ENCODE measurements at places on chromosomes 16 and 17.

- no peak for DNase-seq
Measured at GRCh38 chr16:59216291-59216690, 482.2 kb upstream of the GOT2 start.

DNA sequence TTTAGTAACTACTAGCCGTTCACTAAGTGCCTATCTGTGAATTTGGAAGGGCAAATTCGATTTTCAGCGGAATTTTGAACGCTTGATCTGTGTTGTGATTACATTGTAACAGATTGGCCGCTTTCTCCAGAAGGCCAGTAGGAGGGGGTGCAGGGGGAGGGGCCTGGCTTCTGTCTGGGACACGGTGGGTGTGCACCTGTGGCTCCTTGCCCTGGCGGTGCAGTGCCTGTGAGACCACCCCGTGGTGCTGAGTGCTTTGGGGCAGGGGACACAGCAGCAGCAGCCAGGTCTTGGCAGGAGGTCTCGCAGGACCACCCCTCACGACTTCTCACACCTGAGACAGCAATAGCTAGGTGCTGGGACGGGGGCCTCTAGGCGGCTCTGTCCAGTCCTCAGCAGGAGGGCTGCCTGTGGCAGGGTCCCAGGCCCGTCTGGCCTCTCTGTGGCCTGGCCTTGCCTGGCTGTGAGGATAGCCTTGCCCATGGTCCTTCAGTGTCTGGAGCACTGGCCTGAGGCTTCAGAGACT, 1.8 kb downstream of the UBE2I start:
- no peak for DNase-seq

DNA sequence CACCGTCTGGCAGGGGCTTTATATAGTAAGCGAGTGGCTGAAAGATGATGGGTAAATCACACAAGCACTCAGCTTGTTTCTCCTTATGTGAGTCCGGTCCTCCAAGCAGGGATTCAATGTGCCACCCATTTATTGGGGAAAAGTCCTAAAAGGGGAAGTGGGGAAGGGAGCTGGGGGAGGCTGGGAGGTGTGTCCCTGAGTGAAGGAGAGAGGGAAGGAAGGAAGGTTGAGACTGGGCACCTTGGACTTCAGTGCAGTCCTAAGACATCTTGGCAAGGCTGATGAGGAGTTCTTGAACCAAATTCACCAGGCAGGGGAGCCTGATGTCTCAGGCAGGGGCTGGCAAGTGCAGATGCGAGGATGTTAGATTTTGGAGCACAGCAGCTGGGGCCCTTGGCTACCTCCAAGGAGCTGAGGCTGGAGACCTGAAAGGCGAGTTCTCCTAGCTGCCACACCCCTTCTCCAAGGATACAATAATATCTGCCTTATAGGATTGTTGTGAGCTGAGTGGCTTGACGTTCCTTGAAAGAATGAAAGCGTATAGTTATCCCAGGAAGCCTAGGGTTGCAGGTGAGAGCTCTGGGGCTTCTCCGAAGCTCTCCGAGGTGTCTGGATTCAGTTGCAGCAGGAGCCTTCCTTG, 23.0 kb upstream of the CYLD start:
- DNase-seq: no peak

DNA sequence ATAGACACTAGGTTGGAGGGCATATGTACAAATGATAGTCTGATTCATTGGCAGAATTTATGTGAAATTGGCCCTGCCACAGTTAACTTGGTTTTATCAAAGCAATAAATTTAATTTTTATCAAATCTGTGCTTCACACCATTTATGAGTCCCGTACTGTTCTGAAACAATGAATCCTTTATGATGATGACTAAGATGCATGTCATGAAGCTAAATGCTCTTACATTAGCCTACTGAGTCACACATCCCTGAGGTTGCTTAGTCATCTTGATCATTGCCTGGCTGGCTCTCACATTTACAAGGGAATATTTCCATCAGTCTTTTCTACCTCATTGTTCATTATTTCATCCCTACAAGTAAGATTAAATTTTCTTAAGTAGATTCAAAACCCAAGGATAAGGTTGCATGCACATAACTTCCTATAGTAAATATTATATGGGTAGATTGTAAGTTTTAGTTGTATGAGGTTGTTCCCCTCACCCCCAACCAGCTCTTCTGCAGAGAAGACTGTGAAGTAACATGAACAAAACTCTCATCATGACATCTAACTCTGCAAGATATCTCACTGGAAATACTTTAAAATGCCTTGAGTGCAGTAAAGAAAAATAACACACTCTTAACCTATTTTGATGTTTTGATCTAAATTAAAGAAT, 170.7 kb downstream of the CYB561 start:
- no peak for DNase-seq

DNA sequence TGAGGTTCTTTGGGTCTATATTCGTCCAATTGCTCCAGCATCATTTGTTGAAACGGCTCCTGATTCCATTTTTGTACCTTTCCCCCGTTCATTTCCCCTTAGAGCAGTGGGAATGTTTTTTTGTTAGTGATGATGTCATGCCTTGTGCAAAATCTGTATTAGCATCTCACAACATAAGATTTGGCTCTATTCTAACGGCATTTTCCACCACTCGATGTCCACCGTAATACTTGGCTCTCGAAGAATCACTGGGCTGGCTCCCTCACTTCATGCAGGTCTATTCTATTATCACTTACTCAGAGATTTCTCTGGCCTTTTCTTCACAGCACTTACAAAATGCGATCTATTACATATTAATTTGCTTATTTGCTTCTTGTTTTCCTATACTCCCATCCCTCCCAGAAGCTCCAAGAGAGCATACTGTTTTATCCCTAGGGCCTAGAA, 571 bp upstream of the NME1 start:
- DNase-seq: no peak

DNA sequence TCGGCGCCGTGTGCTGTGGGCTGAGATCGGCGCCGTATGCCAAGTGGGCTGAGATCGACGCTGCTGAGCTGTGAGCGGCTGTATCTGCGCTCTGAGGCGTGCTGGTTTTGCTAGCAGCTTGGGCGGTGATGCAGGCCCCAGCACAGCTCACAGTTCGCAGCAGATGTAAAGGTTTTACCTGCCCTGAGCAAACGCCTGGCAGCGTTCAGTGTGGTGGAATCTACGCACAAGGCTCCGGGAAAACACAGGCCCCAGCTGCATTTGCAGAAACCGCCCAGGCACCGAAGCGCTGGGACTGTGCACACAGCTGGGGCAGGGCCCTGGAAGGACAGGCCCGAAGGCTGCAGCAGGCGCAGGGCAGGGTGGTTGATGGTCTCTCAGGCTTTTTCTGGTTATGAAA, 8.0 kb upstream of the ZNF469 start:
- DNase-seq: no peak

DNA sequence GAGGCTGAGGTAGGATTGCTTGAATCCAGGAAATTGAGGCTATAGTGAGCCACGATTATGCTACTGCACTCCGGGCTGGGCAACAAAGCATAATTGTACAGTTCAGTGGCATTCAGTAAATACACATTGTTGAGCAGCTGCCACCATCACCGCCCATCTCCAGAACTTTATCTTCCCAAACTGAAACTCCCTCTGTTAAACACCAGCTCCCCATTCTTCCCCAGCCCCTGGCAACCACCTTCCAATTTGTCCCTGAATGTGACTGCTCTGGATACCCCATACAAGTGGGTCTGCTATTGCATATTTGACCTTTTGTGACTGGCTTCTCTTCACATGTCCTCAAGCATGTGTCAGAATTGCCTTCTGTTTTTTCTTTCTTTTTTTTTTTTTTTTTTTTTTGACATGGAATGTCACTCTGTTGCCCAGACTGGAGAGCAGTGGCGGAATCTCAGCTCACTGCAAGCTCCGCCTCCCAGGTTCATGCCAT, 2.9 kb downstream of the RPL38 start:
- DNase-seq: no peak

DNA sequence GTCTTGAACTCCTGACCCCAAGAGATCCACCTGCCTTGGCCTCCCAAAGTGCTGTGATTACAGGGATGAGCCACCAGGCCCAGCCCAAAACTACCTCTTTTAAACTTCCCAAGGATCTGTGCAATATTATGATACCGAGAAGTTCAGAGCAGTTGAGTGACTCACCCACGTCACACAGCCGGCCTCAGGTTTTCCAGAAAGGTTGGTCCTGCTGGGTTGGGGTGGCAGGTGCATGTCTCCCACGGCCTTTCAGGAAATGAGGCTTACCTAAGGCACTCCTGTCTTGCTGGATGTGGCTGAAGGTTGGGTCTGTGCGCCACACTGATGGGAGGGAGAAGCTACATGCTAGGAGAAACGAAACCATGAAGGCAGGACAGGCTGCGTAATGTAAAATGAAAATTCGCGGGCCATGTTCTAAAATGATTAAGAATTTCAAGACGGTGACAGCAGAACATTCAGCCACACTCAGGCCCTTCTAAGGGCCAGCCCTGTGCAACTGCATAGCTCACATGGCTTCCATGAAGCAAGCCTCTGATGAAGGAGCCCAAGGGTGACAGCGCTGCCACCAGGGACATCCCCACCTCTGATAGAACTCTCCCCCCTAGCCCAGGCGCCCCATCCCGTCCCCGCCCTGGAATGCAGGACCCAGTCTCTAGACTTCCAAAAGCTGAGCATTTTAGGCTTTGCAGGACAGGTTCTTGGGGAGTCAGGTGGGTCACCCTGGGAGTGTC, 6.6 kb upstream of the GLIS2 start:
- DNase-seq: no peak

- DNase-seq: no peak
Measured at GRCh38 chr17:79532107-79532790, 78.6 kb downstream of the RBFOX3 start.

DNA sequence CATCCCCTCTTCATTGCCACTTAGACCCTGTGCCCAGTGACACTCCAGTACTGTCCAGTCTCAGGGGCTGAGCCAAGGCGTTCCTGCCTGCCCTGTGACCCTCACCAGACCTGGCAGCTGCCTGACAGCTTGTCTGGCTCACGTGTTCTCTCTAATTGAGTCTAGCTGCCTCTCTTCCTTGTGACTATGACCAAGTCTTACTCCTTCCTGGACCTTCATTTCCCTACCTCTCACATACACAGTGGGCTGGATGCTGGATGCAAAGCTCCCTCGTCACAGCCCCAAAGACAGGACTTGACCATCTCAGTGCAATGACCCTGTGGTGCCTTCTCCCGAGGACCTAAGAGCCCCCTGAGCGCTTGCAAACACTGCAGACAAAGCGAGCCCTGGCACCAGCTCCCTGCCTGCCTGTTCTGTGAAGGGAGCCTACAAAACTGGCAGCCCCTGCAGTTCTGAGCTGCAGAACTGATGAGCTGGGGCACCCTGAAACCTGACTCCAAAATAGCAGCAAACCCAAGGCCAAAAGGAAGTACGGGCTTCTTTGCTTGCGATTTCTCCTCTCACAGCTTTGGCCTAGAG, 1.7 kb downstream of the DEXI start:
- DNase-seq: no peak

- DNase-seq: no peak
Measured at GRCh38 chr17:63246344-63246743, 199.8 kb downstream of the CYB561 start.

- DNase-seq: no peak
Measured at GRCh38 chr17:30344283-30345088, 10.6 kb upstream of the TMIGD1 start.

- DNase-seq: no peak
Measured at GRCh38 chr17:63688396-63689020, 11.4 kb downstream of the LIMD2 start.

DNA sequence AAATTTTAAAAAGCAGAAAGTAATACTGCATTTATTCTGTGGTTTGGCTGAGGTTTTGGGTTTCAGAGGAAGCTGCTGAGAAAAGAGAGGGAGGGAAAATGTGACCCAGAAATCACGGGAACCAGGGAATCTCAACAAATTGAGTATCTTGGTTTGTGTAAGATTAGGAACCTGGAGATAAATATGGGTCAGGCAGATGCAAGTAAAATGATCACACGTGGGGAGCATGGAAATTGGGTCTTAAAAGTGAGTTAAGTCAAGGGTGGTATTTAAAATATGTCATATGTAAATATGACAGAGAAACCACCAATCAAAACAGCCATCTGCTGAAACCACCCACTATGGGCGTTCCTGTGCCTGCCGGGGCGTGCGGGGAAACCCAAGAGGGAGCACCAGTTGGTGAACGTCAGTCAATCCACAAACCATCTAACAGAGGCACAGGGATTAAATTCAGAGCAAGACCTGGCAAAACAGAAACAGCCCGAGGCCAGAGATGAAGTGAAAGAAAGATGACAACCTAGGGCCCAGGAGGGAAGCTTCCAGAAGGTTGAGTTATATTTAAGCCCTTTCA, 33.4 kb downstream of the CDH13 start:
- no peak for DNase-seq

DNA sequence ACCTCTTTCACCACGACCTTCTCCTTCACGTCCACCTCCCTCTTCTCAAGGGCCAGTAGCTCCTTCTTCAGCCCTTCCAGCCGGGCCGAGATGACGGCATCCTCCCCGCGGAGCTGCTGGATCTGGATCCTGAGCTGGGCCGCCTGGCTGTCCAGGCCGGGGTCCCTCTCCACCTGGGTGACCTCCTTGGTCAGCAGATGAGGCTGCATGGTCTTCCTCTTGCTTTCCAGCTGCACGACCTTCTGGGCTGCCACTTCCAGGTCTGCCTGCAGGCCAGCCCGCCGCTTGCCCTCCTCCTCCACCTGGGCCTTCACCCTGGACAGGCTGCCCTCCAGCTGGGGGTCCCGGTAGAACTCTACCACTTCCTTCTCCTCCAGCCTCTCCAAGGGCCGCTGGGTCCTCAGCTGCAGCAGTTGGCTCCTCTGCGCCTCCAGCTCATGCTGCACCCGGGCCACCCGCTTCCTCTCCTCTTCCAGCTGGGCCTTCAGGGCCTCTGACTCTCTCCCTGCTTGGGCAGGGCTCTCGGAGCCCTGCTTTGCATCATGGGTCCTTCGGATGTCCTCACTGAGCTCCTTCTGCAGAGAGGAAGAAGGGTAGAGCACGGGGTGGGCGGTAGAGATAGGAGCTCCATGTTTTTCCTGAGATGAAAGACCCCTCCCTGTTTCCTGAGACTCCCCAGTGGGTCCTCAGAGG, 9.5 kb downstream of the CDK3 start:
- DNase-seq: no peak

- DNase-seq: no peak
Measured at GRCh38 chr17:34762078-34762477, 182.7 kb downstream of the TMEM132E start.

- no peak for DNase-seq
Measured at GRCh38 chr17:71342737-71343136, 778.1 kb upstream of the SOX9 start.

DNA sequence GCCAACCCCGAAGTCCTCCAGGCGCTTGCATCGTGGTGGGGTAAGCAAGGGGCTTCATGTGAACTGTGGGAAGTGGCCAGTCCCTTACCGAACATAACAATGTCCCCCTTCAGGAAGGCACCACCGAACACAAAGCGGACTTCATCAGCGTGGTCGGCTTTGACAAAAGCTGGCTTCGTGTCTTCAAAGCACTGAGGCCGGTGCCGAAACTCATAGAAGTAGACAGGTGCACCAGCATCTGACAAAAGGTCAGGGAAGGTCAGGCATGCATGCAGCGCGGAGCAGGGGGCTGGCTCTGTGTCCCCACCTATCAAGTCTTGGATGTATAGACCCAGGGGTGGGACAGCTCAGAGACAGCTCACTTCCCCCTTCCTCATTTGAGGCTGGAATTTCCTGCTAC, 16.6 kb upstream of the CES1 start:
- no peak for DNase-seq
